ENCODE measurements at places on chromosomes 12 and 14.

DNA sequence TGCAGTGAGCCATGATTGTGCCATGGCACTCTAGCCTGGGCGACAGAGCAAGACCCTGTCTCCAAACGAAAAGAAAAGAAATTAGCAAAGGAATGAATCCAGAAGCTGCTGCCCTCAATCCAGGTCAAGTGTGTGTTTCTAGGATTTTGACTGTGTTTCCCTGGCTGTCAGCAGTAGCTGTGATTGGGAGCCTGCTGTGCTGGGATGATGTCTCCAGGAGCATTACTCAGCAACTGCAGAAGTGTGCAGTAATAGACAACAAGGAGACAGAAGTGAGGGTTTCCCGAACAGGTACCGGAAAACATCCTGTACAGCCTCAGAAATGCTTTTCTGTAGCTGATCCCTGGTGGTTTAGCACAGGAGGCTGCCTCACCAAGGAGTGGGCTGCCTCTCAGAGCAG lies 492.5 kb downstream of the FUT8 start:
- no peak for DNase-seq

DNA sequence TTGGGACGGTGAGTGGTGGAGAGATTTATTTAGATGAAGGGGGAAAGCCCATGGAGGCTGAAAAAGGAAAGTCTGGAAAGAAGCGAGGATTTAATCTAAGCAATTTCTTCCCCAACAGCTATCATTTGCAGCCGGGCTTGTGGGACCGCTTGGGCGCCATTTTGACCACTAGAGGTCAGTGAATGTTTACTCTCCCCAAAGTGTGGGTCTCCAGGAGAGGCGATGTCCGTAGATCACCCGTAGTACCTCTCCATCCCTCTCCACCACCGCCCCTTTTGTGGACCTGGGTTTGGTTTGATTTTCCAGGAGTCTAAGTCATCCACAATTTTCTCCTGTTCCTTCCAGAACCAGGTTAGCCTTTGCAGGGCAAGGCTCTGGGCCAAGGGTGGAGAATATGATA lies 91.2 kb upstream of the PARP11 start:
- no peak for DNase-seq

DNA sequence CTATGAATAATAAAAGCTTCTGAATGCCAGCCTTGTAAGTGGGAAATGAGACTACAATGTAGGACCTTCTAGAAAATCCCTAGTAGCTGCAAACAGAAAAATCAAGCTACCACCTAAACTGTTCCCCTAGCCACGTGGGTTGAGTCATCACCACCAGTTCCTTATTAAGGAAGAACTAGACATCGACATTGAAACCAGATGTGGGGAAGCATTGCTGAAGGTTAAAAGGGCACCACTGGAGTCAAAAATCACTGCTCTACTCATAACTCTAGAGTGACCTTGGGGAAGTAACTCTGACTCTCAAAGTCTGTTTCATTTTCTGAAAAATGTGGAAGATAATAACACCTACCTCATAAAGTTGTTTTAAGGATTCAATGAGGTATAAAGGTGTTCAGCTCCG lies 9.4 kb upstream of the CNIH1 start:
- DNase-seq, result no peak

- DNase-seq, result no peak
Observed at GRCh38 chr14:104993306-104993705, 7.7 kb downstream of the CLBA1 start.

- DNase-seq, result no peak
Observed at GRCh38 chr12:30694412-30695198, 1.1 kb downstream of the IPO8 start.

DNA sequence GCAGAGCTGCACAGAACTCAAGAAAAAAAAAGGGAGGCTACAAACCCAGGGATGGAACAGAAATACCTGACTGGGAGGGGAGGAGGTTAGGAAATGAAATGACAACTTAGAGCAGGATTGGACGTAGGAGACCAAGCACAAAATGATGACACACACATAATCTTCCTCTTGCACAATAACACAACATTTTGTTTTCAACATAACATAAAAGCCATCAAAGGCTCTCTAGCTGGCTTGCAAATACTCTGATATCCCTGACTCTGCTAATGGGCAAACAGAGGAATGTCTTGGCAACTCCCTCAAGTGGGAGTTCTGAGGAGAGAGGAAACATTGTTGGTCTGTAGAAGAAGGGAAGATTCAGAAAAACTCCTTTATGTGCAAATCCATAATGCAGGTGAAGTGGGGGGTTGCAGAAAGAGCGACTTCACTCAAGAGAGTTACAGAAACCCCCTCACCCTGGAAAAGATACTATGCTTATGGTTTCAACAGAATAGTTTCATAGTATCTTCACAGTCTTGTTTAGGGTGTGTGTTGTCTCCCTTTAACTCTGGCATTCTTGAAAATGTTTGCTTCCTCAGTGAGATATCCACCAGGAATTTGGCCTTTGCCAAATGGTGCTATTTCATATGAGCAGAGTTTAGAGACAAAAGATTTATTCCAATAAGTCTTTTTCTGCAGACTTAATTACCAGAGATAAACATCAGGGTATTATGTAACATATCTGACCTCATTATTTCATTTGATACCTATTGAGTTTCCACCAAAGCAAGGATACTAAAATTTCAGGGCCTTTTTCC lies 43.8 kb upstream of the LTBP2 start:
- DNase-seq, result no peak

GRCh38 chr14:101104485-101104884 lies 201.0 kb upstream of the RTL1 start:
- DNase-seq, result no peak

- no peak for DNase-seq
Observed at GRCh38 chr12:2960996-2961616, 1.9 kb downstream of the TEAD4 start.

- DNase-seq, result no peak
Observed at GRCh38 chr12:52007982-52008510, 1.3 kb downstream of the TAMALIN start.

DNA sequence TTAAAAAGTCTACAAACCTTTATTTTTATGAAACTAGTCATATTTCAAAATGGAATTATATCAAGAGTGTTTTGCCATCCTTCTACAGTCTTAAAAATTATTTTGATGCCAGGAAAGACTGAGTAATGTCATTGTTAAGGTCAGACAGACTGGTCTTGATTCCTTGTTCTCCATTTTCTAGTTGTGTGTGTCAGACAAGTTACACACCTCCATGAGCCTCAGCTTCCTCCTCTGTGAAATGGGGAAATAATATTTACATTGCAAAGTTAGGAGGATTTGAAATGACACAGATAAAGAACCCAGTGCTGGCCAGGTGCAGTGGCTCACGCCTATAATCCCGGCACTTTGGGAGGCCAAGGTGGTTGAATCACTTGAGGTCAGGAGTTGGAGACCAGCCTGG lies 47.4 kb upstream of the ELK3 start:
- no peak for DNase-seq

DNA sequence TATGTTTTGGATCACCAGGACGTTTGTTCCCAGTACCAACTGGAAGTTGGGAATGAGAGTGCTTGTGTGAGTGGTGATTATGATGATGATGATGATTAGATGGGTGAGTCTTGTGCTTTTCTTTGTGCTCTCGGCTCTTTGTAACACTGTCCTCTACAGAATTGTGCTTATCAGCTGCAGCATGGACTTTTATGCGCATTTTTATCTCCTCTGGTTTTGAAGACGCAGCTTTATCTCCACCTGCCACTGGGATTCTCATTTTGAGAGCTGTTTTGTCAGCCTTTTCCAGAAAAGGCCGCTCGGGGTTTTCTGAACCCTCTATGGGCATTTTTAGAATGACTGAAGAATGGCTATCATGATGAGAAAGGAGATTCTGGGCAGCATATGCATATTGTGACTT lies 11.5 kb upstream of the KANSL2 start:
- DNase-seq, result no peak

DNA sequence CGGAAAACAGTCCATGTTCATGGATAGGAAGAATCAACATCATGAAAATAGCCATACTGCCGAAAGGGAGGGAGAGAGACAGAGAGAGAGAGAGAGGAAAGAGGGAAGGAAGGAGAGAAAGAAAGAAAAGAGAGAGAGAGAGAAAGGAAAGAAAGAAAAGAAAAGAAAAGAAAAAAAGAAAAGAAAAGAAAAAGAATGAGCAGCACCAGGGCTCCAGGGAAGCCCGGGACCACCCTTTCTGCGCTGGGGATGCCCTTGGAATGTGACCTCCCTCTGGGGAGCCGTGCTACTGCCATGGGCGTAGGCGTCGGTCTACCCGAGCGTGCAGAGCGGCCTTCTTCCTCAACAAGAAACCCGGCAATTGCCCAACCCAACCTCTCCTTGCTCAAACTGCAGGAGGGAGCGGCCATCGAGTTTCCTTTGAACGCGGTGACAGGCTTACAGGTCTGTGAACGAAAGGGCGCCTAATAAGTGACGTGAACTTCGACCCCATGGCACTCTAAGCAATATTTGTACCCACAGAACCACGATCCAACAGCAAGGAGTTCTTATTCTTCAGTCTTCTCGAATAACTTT lies 16.9 kb downstream of the OR6S1 start:
- DNase-seq, result peak; percentile 27

- no peak for DNase-seq
Observed at GRCh38 chr12:125208942-125209341, 143.7 kb downstream of the AACS start.

GRCh38 chr14:81005540-81006228 lies 50.3 kb downstream of the TSHR start:
- no peak for DNase-seq

DNA sequence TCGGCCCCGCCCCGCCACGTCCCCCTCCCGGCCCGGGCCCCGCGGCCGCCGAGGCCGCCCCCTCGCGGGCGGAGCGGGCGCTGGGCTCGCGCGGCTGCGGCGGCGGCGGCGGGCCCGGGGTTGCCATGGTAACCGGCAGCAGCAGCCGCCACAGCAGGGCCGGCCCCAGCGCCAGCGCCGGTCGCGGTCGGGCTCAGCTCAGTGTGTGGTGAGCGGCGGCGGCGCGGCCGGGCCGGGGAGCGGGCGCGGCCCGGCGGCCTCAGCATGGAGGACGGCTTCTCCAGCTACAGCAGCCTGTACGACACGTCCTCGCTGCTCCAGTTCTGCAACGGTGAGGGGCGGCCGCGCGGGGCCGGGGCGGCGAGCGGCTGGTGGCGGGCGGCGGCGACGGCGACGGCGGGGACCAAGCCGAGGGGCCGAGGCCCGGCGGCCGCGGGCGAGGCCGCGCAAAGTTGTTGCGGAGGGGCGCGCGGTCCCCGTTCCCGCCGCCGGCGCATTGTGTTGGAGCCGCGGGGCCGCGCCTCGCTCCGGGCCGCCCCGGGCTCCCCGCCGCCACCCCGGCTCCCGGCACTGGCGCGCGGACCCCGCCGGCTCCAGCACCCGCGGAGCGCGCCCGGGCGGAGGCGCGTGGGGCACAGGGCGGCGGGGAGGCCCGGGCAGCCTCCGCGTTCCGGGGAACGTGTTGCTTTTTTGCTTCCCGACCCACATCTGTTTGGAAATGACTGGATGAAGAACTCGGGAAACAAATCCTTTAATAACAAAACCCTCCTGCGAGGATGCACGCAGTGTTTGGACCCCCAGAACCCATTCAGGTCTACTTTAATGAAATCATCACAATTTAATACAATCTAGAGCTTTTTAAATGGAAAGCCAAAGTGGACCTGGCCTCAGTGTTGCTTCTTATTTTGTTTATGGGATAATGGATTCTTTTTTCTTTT lies at the start of gene EML1:
TSS of gene EML1 (plus strand) at position 201 of the 938 bp plus-strand sequence. CDS start at position 265, 64 bp downstream.
- DNase-seq, result peak; percentile 74

GRCh38 chr12:110696283-110696682 lies 7.4 kb upstream of the HVCN1 start:
- no peak for DNase-seq

- DNase-seq, result no peak
Observed at GRCh38 chr12:52057638-52058576, 6.7 kb downstream of the NR4A1 start.

- DNase-seq, result no peak
Observed at GRCh38 chr14:75518625-75519024, 3.6 kb upstream of the BATF start.

- no peak for DNase-seq
Observed at GRCh38 chr12:113162102-113163029, 12.8 kb downstream of the CFAP73 start.

GRCh38 chr12:69350777-69351176 lies 2.6 kb downstream of the LYZ start:
- no peak for DNase-seq

DNA sequence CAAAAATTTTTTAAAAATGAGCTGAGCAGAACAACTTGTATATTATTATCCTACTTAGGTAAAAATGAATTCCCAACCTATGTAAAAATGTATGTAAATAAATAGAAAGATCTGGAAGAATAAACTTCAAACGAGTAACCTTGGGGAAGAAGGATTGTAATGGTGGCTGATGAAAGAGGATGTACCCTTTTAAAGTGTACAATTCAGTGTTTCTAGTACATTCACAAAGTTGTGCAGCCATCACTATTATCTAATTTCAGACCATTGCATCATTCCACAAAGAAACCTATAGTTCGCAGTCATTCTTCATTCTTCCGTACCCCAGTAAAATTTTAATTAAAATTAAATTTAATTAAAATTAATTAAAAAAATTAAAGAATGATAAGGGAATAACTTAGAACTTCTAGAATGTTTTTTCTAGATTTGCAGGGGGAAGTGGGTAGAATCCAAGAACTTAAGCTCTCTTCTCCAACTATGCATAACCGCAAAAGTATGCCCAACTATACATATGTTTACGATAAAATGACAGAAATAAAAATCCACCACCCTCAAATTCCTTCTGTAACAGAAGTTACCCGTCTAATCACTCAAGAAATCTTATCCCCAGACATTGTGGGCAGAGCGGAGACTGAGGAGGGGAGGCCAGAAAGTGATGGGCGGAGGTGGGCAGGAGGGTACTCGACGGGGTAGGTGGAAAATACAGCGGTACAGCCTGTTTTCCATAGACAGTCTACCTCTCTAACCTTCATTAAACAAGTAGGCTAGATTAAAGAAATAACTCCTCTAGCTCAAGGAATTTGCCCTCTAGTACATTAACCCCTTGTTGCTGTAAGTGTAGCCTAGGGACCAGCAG lies 921 bp downstream of the DEPDC4 start:
- no peak for DNase-seq

DNA sequence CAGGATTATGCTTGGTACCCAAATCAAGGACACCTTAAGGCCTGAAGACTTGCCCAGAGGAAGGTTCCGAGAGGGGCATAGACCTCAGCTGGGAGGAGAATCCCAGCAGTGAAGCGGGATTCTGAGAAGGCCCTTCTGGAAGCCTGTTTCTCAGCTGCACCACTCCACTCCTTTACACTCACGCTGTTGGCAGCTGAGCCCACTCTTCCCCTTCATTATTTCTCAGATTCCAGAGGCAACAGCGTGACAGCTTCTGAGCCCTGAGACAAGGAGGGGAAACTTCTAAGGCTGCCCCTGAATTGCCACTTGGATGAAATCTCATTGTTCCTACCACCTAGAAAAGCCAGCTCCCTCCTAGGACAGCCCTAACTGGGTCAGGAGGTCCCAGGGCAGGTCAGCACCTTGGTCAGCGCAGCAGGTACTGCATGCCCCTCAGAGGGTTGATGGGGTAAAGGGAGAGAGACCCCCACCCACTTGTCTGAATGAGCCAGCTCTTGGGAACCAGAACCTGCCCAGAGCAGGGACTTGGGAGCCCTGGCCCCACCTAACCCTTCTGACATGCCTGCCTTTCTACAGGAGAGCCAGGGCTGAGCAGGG lies 53.9 kb downstream of the ISCA2 start:
- no peak for DNase-seq
